A549 (cell line): ENCODE measurements at places on chromosomes 1 and 21.

- no peak for DNase-seq
Observed at GRCh38 chr1:94543001-94543400, 1.4 kb upstream of the F3 start.

GRCh38 chr1:165639821-165640623 lies 9.0 kb downstream of the MGST3 start:
- DNase-seq, result no peak

DNA sequence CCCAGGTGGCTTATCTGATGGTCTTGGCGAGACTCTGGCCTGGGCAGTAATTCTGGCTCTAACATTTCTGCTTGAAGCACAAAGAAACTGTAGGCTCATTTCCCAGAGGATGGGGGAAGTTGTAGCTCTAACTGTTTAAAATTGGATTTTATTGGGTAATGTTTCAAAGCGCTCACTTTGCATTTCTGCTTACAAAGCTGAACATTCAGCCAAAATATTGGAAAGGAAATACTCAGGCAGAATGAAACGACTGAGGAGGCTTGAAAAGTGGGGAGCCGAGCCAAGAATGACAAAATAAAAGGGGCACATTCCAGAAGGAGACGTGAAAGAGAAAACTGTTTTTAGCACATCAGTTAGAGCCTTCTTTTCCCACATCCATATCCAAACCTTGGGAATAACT lies 202.6 kb downstream of the GRIK1 start:
- no peak for DNase-seq

DNA sequence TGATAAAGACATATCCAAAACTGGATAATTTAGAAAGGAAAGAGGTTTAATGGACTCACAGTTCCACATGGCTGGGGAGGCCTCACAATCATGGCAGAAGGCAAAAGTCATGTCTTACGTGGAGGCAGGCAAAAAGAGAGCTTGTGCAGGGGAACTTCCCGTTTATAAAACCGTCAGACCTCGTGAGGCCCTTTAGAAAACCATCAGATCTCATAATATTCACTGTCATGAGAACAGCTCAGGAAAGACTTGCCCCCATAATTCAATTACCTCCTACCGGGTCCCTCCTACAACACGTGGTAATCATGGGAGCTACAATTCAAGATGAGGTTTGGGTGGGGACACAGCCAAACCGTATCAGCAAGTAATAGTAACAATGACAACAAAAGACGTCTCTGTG lies 88.2 kb upstream of the SLC25A33 start:
- DNase-seq, result no peak

GRCh38 chr1:163744301-163744887 lies 422.6 kb downstream of the NUF2 start:
- no peak for DNase-seq

DNA sequence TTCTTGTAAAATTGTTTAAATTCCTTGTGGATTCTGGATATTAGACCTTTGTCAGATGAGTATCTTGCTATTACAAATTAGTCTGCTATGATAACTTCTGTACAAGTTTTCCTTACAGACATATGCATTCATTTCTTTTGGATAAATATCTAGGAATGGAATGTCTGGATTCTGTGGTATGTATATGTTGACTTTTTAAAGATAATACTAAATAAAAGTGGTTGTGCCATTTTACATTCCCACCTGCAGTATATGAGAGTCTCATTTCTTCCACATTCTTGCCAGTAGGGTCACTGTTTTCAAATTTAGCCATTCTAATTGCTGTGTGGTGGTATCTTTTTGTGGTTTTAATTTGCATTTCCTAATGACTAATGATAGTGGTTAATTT lies 53.9 kb downstream of the SYDE2 start:
- DNase-seq, result no peak

DNA sequence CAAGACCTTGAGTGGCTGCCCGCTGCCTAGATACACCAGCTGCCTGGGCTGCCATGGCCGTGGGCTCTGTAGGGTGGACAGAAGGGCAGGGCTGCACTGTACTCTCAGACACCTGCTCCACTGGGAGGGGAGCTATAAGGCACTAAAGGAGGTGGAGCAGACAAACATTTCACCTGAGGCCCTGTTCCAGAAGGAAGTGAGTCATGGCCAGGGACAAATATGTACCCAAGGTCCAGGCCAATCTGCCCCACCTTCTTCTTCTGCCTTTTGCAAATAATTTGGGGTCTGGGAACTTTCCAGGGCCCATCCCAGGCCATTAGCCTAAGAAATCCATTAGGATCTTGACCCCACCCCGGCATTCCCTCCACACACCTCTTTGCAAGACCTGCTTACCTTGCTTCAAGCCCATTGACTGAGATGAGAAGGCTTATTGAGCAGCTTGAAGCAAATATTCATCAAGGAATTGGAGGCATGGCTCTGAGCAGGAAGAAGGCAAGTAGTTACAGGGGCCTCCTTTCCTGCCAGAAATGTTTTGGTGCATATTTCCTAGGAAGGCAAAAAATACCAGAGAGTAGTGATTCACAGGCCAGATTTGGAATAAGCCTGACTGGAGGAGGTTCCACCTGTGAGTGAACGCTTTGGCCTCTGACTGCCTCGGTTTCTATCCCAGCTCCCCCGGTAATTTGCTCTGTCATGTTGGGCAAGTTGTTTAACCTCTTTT lies at the start of gene CAPN8:
TSS of gene CAPN8 (minus strand) at position 110 of the 721 bp plus-strand sequence. CDS start at position 55, 55 bp downstream.
- no peak for DNase-seq

GRCh38 chr1:87335175-87335884 lies 6.7 kb downstream of the LMO4 start:
- DNase-seq, result peak; percentile 25
